ENCODE measurements at places on chromosomes 4 and X.

DNA sequence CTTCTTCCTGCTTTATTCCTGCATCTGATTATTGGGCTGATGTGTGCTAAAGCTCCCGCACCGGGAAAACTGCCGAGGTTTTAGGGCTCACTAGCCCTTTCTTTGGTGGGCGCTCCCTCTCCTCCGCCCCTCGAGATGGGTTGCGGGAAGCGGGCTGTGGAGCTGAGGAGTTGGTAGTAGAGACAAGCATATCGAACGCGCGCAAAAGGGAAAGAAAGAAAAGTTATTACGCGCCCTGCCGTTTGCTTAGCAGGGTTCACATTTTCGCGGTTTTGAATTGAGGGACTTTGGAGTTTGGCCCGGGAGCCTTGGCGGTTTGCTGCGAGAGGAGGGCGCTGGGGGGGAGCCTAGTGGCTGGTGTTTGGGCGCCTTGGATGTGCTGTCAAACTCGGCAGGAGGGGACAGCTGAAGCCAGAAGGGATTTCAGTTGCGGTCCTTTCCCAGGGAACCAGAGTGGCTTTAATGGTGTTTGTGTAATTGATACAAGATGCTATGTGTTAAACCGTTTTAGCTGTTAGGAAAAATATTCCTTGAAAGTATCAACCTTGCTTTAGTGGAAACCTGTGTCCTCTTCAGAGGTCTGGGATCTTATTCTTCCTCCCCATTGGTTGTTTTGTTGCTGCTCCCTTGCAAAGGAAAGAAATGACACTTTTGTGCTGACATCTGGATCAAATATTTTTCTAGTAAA is 1.1 kb downstream of the GAB1 start:
- DNase-seq = no peak

DNA sequence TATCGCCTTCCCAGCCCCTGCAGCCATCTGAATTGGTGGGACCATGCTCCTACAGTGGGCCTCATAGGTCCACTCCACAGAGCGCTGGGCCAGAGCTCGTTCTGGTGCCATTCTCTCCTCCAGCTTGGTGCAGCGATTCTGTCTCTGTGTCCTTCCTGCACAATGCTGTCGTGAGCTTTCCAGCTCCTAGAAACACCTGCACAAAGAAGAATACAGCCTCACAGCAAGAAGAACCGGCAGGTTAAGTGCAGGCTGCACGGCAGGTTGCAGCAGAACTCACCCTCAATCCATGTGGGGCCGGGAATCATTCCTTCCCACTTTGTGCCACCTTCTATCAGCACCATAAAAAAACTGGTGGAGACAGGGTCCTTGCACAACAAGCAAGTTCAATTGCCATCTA is 101.2 kb upstream of the ENPP6 start:
- no peak for DNase-seq

DNA sequence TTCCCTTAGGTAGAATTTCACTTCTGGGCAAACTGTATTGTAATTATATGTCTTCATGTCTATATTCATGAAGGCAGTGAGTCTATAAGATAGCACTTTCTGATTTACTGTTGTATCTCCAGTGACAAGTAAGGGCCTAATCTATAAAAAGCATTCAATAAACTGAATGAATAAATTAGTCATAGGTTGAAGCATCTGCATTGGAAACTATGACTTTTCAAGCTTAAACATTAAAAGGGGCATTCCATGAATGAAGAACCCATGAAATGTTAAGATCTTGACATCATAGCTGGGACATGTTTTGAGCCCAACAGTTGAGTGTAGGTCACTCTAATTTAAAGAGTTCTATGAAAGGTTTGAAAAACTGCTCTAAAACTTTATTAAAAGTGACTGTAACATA is 159.3 kb upstream of the LCORL start:
- no peak for DNase-seq

- DNase-seq = no peak
Observed at GRCh38 chr4:151316645-151317044, 8.8 kb downstream of the SH3D19 start.

GRCh38 chrX:47171996-47172395 is 21.6 kb upstream of the UBA1 start:
- no peak for DNase-seq

GRCh38 chr4:168557658-168558057 is 60.8 kb downstream of the PALLD start:
- no peak for DNase-seq

- no peak for DNase-seq
Observed at GRCh38 chrX:48591255-48591791, 6.0 kb upstream of the WDR13 start.

DNA sequence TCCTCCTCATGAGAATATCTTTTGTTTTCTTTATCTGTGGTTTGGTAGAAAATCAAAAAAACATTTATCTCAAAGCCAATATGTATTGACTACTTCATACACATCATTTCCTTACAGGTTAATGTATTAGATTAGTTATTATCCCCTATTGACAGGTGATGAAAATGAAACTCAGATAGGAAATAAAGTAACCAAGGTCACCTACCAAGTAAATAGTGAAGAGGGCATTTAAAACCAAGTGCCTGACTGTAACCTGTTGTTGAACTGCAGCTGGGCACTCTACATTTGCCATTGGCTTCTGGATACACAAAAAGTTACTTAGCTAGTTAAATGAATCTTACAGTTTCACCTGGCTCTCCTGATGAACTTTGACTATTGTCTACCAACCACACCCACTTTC is 41.4 kb upstream of the CTSO start:
- DNase-seq = no peak

- no peak for DNase-seq
Observed at GRCh38 chr4:76527666-76528065, 92.6 kb downstream of the SHROOM3 start.

GRCh38 chrX:148600131-148600530 is 99.7 kb downstream of the AFF2 start:
- no peak for DNase-seq

- DNase-seq = no peak
Observed at GRCh38 chrX:17813277-17813676, 47.8 kb downstream of the RAI2 start.

- no peak for DNase-seq
Observed at GRCh38 chr4:174204164-174204831, 79.2 kb downstream of the FBXO8 start.

GRCh38 chr4:83660578-83660977 is 124.7 kb downstream of the GPAT3 start:
- no peak for DNase-seq

GRCh38 chrX:20028588-20028987 is 37.7 kb upstream of the BCLAF3 start:
- no peak for DNase-seq

DNA sequence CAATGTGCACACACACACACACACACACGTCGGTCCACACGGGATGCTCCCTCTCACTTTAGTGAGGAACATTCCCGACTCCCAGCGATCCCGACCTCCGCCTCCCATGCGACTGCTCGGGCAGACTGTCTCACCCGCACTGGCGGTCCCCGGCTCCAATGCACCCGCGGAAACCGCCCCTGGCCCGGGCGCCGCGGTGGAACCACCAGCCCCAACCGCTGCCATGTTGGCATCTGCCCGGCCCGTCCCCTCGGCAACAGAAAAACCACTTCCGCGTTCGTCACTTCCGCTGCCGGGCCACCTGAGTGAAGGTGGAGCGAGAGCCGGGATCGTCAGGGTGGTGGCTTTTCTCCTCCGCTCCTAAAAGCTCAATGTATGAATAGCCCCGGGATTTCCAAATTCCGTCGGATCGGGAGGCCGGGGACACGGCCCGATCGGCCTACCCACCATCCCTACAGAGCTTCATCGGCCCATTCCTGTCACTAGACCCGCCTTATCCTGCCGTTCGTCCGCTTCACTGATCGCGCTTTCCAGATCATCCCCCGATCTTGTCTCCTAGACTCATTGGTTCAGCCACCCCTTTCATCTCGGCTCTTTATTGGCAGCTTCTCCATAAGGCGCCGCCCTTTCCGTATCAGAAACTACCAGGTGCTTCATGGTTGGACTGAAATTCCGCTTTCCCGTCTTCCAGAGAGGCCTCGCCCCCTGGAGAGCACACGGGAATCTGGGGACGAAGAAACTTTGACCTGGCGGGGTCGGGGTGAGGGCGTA is at the start of gene SLC35A2:
TSS of gene SLC35A2 (minus strand) at position 235 of the 771 bp plus-strand sequence. CDS start at position 225, 10 bp downstream.
- DNase-seq = no peak

DNA sequence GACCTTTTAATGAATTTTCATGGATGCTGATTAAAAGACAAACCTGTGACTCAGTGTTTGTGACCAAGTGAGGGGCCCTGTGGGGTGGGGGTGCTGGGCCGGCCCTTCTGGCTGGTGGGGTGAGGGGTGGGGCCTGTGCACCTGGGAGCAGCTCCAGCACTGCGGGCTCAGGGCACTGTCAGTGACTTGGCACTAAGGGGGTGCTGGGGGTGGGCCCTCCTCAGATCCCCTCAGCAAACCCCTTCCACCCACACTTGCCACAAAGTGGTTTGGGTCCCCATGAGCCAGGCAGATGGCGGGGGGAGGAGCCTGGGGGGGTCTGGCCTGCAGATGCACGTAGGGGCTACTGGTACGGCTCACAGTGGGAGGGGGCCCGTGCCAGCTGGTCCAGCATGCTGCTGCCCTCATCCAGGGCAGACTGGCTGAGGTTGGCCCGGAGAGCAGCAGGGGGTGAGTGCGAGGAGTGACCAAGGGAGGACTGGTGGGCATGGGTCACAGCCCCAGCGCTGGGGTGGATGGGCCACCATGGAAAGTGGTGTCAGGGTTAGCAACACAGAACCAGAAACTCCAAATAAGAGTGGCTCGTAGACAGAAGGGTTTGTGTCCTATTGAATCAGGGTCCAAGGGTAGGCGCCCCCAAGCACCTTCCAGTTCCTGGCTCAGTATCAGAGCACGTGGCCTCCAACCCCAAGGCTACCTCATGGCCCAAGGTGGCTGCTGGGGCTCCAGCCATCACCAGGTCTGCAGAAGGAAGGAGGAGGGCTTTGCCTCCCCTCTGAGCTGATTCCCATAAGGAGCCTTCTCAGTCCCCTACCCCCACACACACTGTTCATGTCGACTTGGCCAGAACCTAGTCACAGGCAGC is 10.1 kb downstream of the NKX1-1 start:
- no peak for DNase-seq

DNA sequence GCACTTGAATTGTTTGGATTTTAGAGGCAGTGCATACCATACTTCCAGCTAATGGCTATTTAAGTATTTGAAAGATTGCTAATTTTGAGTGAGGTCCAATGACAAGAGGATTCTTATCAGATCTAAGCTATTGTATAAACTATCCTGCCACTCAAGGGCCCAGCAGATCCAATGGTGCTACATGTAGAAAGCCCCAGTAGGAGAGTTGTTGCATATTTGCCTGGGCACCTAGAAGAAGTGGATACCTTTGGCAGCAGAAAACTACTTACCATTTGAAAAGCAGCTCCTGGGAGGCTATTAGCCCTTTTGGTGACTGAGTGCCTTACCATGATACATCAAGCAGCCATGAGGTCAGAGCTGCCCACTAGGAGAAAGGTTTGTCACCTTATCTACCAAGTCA is 447.3 kb downstream of the C4orf33 start:
- DNase-seq = no peak

DNA sequence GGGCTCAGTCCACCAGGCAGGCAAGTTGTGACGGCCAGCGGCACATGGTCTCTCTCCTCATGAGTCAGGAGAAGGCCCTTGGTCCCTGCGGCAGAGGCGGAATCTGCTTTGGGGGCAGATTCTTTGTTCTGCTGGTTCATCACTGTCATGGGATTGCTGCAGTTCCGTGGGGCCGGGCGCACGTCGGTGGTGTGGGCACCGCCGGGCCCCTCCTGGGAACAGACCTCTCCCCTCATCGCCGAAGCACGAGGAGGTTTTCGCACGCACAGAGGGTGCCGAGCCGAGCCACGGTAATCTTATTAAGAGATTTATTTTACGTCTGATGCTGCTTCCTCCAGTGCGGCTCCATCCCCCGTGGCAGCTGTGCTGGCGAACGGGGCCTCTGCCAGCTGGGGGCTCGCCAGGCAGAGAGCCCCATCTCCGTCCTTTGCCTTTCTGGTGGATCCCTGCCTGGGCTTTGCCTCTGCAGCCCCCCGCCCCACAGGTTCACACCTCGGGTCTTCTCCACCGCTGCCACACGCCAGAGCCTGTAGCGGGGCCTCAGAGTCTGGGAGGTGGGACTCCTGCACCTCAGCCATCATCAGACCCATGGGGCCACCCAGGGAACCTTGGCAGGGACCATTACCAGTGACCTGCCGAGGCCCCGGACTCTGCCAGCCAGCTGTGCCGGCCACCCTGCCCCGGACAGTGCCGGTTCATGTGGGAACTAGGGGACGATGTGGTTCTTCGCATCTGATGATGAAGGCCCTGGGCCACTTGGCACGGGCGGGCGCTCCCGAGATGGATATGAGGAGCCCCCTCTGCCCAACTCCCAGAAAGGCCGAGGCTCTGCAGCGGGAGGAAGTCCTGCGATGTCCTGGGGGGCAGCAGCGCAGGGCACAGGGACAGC is 86.7 kb upstream of the NKX1-1 start:
- no peak for DNase-seq

- DNase-seq = no peak
Observed at GRCh38 chr4:83125738-83126141, 11.2 kb upstream of the PLAC8 start.

DNA sequence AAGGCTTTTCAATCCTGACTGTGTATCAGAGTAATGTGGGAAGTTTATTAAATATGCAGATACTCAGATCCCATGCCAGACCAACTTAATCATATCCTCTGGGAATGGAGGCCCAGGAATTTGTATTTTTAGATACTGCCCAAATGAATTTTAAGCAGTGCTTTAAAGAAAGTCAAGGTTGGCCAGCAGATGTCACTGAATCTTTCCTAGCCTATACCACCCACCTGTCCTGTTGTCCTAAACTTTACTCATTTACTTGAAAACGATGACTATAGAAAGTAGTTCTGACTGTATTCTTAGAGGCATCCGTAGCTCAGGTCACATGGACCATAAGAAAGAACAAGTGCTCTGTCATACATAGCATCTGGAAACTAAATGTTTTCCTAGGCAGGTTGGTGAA is 79.9 kb downstream of the AMOT start:
- no peak for DNase-seq

- no peak for DNase-seq
Observed at GRCh38 chr4:54289316-54289715, 60.2 kb downstream of the PDGFRA start.

- no peak for DNase-seq
Observed at GRCh38 chrX:97616883-97617530, 733.3 kb downstream of the RPA4 start.

GRCh38 chrX:136847874-136848273 is 32.7 kb downstream of the RBMX start:
- DNase-seq = no peak

DNA sequence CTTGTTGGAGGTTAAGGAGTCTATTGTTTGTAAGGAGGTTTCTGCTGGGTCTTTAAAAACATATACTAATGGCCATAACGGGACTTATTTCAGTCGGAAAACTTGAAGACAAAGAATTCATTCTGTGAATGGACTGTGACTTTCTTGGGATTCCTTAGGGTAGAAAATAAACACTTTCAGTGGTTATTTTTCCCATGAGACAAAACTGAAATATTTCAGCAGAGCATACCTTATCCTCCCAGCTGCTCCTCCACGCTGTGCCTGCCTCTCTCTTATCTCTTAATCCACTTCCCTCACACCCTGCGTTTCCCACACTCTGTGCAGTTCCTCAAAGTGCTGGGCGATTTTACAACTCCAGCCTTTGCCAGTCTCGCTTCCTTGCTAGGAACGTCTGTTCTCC is 47.1 kb upstream of the SORBS2 start:
- DNase-seq = no peak

Measured in ascending aorta (tissue), 2 donors.